ENCODE measurements at places on chromosomes 12 and 14.

DNA sequence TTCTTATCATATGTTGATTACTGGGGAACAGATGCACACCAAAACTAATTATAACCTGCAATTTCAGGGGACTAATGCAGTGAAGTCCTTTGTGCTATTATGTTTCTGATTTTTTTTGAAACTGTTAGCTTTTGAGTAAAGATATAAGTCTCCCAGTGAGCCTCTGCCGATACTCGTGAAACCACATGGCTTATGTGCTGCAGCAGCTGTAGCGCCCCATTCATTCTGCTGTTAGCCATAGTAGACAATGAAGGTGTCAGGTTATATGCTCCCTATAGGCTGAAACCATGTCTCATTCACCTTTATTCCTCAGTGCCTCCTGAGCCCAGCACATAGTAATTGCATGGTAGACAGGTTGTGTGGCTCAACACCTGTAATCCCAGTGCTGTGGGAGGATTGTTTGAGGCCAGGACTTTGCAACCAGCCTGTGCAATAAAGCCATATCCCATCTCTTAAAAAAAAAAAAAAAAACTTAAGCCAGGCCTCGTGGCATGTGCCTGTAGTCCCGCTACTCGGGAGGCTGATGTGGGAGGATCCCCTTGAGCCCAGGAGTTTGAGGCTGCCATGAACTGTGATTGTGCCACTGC is 25.0 kb downstream of the GOLGA5 start:
- DNase-seq: no peak

GRCh38 chr12:111692575-111693210 is 6.8 kb downstream of the ACAD10 start:
- DNase-seq: no peak

GRCh38 chr12:111441107-111441928 is 35.6 kb downstream of the SH2B3 start:
- peak; percentile 34 for DNase-seq

DNA sequence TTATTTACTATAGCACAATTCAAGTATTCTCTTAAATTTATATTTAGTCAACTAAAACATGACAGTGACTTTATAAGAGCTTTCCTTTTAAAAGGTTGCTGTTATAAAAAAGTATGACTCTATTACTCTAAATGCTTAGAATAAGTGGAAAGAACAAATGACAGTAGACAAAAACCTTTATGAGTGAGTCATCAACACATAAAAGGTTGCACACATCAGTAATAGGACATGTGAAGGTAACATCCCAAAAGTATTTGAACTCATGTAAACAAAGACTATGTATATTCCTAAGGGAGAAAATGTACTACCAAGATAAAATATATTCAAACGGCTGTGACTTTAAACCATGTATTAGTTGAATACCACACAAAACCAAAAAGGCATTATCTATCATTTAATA is 98.8 kb downstream of the PAWR start:
- no peak for DNase-seq

DNA sequence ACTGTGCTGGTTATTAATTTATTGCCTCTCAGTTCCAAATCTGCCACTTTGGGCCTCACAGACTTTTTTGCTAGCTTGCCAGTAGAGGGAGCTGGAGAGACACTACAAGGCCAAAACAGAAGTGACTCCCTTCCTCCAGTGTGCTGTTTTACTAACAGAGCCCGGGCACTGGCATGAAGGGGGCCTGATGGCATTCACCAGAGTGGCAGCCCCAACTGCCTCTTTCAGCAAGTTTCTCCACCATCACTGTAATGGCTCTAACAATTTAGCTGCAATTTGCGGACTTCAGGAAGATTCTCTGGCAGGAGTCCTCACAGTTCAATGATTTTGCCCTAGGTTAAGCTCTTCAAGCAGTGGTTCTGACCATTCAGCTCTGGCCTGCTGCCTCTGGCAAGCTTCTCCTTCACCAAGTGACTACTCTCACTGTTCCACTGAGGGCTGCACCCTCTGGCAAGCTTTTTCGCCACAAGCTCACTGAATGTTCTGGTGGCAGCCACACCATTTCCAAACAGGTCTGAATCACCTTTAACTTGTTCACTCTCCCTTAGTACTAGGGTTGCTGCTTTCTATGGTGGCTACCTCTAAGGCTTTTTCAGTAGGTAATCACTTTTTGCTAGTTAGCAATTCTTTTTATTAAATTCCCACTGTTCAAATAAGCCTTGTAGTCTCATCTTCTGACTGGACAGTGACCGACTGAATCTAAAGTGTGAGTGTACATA is 104.9 kb downstream of the ZC3H14 start:
- DNase-seq: peak; percentile 71

DNA sequence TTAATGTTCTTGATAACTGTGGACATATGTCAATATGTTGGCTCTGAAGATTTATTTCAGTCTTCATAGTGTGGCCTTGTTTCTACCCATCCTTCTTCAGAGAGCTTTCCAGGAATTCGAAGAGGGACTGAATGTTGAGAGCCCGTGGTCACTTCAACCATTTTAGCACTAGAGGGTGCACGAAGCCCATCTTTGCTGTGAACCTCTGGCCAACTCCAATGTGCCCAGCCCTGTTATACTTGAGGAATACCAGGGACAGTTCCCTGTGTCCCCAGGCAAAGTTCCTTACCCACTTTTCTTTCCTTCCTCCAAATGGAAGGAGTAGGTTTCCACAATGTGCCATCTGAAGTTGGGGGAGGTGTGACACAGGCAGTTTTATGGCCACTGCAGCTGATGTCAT is 603.5 kb downstream of the RPL10L start:
- no peak for DNase-seq

DNA sequence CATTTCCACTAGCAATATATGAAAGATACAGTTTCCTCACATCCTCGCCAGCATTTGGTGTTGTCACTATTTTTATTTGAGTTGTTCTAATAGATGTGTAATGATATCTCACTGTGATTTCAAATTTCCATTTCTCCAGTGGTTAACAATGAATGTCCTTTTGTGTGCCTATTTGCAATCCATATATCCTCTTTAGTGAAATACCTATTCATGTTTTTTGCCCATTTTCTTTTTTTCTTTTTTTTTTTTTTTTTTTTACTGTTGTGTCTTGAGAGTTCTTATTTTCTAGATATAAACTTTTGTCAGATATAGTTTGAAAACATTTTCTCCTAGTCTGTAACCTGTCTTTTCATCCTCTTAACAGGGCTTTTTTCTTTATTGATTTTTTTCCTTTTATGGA is 79.0 kb downstream of the FBXL14 start:
- no peak for DNase-seq

DNA sequence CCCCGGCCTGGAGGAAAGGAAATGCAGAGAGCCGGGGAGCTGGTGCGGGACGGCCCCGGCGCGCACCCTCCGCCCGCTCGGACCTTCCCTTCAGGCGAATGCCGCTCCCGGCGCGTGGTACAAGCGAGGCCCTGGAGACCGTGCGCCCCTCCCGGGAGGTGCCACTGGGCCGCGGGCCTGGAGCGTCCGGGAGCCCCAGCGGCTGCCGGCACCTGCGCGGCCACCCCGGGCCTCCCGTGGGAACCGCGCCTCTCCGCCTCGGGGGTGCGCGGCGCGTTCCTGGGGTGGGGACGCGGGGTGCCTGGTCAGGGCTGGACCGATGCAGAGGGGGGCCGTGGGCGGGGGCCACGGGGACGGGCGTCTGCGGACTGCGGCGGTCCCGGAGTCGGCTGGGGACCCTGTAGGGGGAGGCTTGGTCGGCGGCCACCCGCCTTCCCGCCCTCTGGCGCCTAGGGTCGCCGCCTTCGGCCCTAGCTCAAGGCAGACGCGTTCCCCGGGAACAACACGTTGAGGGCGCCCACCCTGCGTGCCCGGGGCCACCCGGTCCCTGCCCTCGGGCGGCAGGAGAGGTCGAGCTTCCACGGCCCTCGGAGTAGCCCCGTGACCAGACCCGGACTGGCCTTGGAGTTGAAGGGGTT is 599 bp downstream of the PAPLN start:
- no peak for DNase-seq

DNA sequence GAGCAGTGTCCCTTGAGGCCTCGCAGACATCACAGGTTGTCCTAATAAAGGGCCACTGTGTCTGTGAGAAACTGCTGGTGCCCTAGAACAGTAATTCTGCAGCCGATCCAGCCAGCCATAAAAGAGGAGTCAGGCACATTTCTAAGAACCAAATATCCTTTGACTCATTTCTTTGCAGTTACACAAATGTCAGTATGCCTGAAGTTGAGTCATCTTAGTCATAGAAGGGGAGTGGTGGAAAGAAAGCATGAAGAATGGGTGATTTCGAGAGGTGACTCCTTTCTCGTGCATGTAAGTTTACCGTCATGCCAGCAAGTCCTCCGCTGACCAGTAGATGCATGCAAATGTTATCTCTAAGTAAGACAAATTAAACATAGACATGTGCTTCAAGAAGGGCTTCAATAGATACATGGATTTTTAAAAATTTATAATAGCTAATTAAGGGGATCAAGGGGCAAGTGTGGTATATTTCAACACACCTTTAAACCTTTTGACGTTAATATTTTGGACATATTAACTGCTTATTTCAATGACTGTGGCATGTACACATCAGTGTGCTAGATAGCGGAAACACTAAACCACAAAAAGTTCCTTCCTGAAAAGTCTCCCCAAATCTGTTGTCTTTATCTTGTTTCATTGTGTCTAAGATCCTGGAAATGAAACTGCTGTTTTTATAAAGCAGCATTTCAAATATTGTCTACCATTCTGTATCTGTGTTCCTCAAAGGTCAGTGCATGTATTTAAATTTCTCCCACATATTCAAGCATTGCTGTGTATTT is 497.4 kb downstream of the NPAS3 start:
- no peak for DNase-seq

DNA sequence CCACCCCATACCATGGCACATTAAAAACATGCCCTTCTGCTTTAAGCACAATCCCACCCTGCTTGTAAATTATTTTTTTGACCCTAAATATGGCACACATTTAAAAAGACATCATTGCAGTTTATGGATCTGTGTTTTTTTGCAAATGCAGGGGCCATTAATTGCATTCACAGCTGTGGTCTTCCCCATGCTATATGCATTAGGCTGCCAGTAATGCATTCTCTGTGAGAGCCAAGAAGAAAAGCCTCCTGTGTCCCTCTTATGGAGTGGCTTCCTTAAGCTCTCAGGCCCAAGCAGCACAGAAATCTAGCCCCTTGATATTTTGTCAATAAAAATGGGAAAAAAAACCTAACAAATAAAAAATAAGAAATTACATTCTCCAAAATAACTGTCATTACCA is 20.4 kb upstream of the COCH start:
- no peak for DNase-seq

- DNase-seq: peak; percentile 92
Observed at GRCh38 chr14:106605548-106606448, 1079.4 kb downstream of the TMEM121 start.

GRCh38 chr14:50997712-50998111 is 53.4 kb upstream of the PYGL start:
- DNase-seq: no peak

- peak; percentile 68 for DNase-seq
Observed at GRCh38 chr12:10722905-10723746, at the start of gene YBX3. TSS of gene YBX3 (minus strand) at chr12:10723323. CDS start at chr12:10723111, 212 bp downstream.

DNA sequence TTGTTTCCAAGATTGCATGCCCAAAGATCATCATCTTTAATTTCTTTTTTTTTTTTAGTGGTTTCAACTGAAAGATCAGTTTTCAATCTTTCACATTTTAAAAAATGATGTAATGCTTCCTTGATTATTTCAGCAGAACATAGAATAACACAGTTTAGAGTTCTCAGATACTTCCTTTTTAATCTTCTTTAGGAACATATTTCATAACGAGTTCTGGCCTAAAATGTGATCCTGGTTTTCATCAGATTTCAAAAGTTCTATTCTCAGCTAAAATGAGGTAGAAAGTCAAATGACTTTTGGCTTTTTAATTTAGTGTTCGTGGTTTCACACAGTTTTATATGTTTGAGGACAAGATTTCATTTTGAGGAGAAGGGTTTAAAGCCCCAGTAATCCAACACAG is 40.0 kb upstream of the NR1H4 start:
- no peak for DNase-seq

- DNase-seq: no peak
Observed at GRCh38 chr12:12456637-12457036, 99.8 kb downstream of the BORCS5 start.

DNA sequence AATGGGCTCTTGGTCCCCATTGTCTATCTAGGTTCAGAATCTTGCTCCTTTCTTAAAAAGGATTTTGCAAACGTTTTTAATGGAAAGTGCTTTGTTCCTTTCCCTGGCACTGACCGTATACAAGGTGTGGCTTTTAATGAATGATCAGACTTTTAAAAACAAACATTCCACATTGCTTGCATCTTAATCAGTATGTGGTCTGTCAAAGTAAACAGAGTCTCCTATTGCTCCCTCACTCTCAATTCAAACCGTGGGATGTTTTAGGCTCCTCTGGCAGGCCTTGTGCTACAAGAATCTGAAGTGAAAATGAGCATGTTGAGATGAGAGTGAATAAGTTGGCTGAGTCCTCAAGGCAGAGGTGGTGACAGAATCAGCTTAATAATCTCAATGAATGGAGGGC is 107.0 kb downstream of the VRK1 start:
- DNase-seq: no peak

DNA sequence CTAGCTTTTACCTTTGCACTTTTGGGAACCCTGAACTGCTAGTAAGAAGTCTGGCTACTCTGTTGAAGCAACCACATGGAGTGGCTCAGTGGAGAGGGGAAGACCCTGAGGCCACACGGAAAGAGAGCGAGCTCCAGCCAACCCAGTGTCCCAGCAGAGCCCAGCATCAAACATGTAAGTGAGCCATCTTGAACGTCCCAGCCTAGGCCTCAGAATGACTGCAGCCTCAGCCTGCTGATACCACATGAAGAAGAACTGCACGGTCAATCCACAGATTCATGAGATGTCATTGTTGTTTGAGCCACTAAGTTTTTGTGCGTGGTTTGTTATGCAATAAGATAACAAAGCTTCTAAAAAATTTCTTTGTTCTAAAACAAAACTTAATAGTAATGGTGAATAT is 40.2 kb downstream of the TFCP2 start:
- no peak for DNase-seq

GRCh38 chr12:128570191-128571065 is 253.3 kb downstream of the SLC15A4 start:
- DNase-seq: no peak

GRCh38 chr12:39533951-39534350 is 85.7 kb downstream of the ABCD2 start:
- no peak for DNase-seq

GRCh38 chr12:29053567-29053966 is 95.5 kb upstream of the FAR2 start:
- no peak for DNase-seq

- DNase-seq: no peak
Observed at GRCh38 chr14:103543721-103544387, 14.9 kb downstream of the TRMT61A start.

DNA sequence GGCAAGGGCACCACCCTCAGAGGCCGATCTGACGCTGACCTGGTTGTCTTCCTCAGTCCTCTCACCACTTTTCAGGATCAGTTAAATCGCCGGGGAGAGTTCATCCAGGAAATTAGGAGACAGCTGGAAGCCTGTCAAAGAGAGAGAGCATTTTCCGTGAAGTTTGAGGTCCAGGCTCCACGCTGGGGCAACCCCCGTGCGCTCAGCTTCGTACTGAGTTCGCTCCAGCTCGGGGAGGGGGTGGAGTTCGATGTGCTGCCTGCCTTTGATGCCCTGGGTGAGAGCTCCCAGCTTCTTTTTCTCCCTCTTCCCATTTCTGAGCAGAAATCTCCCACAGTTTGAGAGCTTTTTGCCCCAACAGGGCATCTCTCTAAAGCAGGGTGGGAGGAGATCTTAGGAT is 1.8 kb downstream of the OAS1 start:
- peak; percentile 75 for DNase-seq

GRCh38 chr12:356276-356988 is 32.7 kb downstream of the KDM5A start:
- no peak for DNase-seq
